Cortex of kidney (tissue), 1 donor: ENCODE measurements at places on chromosomes 3 and 15.

GRCh38 chr3:129988429-129988828 is 13.9 kb downstream of the TRH start:
- DNase-seq: no peak

DNA sequence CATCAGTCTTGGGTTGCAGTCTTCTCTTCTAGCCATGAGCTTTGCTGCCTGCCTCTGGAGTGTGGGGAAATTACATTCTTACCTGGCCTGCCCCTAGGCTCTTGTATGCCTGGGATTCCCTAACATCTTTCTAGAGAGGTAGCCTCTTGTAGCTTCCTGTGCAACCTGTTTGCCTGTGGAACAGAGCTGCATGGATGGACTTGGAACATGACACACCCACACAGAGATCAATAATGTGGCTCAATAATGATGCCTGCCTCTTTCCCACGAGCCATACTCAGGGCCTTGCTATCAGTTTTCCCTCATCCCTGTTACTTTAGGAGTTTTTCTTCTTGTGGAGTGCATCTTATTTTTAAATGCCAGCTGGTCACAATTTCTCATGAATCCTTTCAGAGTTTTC is 11.4 kb downstream of the CHCHD6 start:
- DNase-seq: no peak

DNA sequence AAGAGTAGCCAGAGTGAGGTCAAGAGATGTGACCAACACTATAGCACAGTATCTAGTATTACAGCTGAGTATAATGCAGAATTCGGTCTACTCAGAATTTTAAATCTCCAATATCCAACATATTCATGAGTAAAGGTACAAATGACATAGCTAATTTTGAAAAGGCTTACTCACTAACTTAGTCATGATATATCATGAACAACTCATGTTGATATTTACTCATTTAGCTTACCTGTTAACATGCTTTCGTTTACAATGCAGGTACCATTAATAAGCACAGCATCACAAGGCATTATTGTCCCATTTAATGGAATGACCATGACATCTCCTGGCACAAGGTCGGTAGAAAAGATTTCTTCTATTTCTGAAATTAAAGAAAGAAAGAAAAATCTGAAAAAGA is 36.9 kb downstream of the ATP13A3 start:
- DNase-seq: no peak

- no peak for DNase-seq
These were observed 94.1 kb downstream of the PYDC2 start for GRCh38 chr3:191555037-191555436.

- no peak for DNase-seq
These were observed 149.9 kb upstream of the RASGRP1 start for GRCh38 chr15:38714309-38715072.

- DNase-seq: no peak
These were observed 101.8 kb upstream of the RBMS3 start for GRCh38 chr3:29178809-29179793.

- DNase-seq: no peak
These were observed 47.5 kb upstream of the RAD51 start for GRCh38 chr15:40647523-40647922.

GRCh38 chr3:150747886-150748683 is 14.9 kb downstream of the SIAH2 start:
- no peak for DNase-seq

GRCh38 chr3:151219056-151219455 is 16.0 kb upstream of the GPR171 start:
- DNase-seq: no peak

DNA sequence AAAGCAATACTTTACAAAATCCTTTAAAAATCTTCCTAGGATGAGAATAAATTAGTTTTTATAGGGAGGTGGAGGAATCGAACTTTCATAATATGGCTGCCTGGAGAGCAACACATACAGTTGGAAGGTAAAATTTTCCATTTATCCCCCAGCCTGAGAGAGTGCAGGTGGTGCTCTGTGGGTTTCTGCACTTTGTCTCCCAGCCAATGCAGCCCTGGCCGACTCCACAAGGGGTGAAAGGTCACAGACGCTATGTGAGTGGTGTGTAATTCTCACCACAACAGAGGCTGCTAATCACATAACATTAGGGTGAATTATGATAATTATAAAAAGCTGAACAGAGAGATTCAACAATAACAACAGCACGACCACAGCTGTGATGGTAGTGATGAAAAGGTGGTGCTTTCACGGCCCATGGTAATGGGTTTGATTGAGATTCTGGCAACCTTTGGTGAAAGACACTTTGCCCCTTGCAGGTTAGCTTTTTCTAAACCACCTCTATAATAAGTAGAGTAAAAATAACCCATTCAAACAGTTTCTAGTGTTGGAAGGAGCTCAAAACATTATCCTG is 30.1 kb upstream of the NANOGP8 start:
- DNase-seq: no peak

DNA sequence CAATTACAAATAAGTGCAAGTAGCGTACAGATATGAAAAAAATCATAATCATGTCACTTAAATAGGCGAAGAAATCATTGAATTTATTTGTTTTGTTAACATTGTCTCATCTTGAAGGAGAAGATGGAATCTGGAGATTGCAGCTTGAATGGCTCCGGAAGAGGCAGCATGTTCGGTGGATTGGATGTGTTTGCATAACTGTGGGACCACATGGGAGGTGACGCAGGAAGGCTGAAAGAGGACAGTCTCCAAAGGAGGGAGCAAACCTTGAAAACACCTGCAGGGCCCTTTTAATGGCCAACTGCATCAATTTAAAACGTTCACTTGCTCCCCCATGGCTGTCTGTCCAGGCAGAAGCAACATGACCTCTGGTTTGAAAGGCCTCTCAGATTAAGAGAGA is 61.3 kb downstream of the CHL1 start:
- DNase-seq: no peak

- DNase-seq: no peak
These were observed 37.3 kb downstream of the EHHADH start for GRCh38 chr3:185216607-185216958.

DNA sequence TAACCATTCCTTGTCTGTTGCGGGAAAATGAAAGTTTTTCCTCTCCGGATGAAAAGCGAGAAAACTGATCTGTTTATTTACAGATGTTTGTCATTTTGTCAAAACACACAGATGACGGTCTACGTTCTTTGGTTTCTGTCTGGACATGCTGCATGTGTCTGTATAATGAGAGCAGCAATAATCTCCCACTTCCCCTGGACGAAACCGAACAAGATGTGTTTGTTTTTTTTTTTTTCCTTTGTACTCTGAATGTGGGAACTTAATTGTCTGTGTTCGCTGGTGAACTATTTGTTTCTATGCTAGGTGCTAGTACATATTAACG is 33.6 kb downstream of the PTPRG start:
- DNase-seq: no peak

GRCh38 chr3:124639406-124640237 is 90.6 kb upstream of the UMPS start:
- no peak for DNase-seq

DNA sequence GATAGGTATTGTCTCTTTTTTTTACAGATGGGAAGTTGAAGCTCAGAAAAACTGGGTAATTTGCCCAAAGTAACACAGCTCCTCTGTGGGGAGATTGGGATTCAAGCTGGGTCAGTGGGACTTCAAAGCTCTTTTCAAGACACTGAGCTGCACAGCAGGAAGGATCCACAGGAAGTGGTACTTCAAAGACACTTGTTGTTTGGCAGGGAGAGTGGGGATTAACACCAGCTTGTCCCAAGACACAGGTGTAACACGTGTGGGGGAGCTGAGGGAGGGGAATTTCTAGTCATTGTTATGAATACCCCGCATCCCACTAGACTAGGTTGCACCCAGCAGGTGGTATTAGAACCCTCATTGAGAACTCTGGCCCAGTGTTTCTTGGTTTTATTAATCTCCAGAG is 116.0 kb downstream of the FOXB1 start:
- no peak for DNase-seq

GRCh38 chr15:70099967-70100473 is 2.3 kb upstream of the TLE3 start:
- DNase-seq: no peak

- DNase-seq: no peak
These were observed 746.8 kb downstream of the GRM7 start for GRCh38 chr3:7607676-7608075.

DNA sequence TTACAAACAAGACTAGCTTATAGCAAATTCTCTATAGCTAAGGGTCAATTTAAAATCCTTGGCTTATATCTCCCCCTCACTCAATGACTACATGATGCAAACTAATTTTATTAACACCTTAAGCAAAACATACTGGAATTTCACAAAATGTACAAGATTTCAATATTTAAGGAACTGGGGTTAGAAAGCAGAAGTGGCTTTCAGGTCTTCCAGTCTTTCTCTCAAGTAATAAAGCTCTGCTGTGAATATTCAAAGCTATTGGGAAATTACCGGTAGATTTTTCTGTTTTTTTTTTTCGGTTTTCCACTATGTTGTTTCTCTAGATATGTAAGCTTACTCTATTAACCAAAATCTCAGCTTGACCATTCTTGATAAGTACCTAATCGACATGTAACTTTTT is 3.9 kb downstream of the EPM2AIP1 start:
- DNase-seq: no peak

DNA sequence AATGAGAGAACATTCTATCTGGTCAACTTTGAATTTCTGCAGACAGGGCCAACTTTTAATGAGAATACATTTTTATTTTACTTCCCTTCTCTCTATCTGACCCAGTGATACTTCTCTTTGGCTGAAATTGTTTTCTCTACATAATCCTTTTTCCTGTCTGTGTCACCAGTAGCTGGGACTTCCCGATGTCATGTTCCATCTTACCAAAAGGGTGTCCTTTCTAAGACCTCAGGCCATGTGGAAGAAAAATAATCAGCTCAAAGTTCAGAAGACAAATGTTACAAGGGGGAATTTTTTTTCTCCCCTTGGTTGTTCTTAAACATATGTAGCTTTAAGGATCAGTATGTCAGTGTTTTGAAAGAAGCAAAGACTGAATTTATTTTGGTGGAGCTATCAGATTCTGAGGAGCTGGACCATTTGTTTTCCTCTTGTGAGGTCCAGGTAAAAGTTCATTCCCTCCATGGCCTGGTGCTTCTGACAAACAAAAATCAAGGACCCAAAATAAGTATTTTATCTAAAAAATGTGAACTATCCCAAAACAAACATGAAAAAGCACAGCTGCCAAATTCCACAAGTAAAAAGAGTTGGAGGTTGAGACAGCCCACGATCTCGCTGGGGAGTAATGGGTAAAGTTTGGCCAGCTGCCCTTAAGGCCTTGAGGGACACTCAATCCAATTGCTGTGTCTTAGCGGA is 859.4 kb upstream of the NR2F2 start:
- DNase-seq: no peak

DNA sequence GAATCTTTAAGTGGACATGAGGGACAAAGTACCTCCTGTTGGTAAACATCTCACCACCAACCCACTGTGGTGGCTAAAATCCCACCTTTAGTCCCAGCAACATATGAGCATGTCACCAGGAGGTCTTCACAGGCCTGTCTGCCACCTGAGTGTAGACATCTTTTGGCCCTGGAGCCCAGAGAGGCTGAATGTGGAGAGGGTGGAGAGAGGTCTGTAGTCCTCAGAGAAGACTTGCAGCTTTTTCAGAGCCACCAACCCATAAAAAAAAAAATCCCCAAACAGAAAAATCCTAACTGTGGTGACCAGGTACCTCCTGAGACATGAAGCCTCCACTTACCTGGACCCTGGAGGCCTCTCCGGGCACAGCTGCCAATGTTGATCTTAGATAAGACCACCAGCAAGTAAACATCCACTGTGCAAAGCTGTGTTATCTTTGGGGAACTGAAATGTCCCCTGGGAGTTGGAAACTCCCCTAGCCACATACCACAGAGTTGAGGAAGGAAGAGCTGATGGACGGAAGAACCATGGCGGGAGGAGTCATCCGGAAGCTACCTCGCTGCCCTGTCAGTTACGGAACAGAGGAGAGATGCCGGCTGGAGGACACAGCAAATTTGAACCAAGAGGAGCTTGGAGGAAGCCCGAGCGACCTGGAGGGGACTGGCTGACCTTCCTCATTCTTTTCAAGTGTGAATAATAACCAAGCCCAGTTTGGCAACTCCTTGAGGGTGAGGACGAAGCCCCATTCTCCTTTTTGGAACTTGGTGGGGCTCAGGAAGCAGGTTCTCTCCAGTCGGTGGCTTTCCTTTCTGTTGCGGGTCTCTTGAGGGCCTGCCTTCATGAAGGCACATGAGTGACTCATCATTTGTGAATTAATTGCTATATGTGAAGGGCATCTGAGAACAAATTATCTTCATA is at the start of gene GHRL:
Gene GHRL (minus strand): TSS at position 443 of the 915 bp plus-strand sequence. CDS start 2,767 bp downstream, outside the sequence.
- DNase-seq: no peak

DNA sequence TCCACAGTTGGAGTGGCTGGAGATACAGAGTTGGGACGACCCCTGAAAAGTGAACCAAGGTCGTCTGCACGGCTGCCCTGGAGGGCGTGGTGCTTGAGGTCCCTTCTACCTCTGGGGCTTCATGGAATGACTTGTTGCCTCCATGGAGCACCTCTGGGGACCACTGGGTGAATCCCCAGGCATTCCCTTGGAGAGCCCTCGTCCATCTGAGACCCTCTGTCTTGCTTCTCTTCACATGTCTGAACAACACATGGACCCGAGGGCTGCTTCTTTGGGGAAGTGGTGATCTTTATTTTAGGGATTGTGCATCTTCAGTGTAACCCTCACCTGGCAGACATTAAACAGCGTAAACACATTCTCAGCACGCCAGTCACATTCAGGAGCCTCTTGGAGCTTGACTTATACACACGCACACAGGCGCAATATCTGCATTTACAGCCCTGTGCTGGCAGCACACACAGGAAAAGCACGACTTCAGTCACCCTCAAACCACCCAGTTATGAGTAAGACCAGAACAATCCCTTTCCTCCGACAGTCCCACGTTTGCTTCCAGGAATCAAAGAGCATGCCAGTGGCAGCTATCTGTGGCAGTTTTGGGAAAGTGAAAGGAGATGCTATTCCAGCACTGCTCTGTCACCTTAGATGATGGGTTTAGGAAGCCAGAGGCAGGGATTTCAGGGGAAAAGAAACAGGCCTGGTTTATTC is 12.6 kb downstream of the FAM107A start:
- DNase-seq: no peak

- no peak for DNase-seq
These were observed 55.5 kb downstream of the ST6GAL1 start for GRCh38 chr3:186985661-186986364.

- no peak for DNase-seq
These were observed 4.5 kb downstream of the CCR5 start for GRCh38 chr3:46375218-46375617.

DNA sequence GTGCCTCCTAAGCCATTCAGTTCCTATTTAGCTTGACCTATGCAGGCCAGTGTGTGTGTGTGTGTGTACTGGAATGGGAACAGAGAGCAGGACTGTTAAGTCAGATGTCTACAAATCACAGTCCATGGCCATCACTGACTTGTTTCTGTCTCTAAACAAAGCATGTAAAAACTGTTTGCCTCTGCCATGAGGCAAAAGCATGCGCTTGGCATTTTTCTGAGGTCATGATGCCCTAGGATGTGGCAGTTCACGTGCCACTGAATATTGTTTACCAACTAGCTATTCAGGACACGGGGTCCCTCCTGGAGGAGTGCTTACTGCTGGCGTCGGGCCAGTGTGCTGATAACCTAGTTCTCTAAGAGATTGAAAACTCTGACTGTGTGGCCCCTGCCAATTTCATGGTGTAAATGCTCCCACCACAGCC is 8.2 kb upstream of the ATP13A3 start:
- no peak for DNase-seq

- no peak for DNase-seq
These were observed 2.3 kb downstream of the MELTF start for GRCh38 chr3:197027151-197027895.

GRCh38 chr15:34782901-34783300 is 12.4 kb downstream of the ACTC1 start:
- no peak for DNase-seq

- no peak for DNase-seq
These were observed 49.5 kb upstream of the CMSS1 start for GRCh38 chr3:99768126-99768525.
